Jurkat, Clone E6-1 (cell line): ENCODE measurements at places on chromosomes 1 and 21.
A peak's percentile ranks its signal among the peaks of the same experiment; 100 is the strongest.

DNA sequence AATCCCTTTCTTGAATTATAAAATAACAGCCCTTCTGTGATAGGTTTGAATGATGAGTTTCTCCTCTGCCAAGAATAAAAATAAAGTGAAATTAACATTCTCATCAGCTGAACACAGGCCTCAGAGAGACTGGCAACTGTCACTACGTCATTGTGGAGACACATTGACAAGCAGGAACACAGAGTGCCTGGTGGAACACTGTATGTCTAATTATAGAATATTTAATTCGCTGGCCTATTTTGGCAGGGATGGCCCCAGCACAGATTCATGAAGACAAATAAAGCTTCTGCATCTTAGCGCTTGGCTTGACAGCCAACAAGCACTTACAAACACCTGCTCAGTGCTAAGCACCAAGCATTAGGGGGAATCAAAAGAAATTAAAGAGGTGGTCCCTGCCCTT is 52.0 kb upstream of the SMYD2 start:
- no peak for DNase-seq

GRCh38 chr1:91557039-91557690 is 56.5 kb downstream of the CDC7 start:
- DNase-seq: no peak

- DNase-seq: no peak
Observed at GRCh38 chr1:78765489-78765888, 115.9 kb downstream of the IFI44 start.

DNA sequence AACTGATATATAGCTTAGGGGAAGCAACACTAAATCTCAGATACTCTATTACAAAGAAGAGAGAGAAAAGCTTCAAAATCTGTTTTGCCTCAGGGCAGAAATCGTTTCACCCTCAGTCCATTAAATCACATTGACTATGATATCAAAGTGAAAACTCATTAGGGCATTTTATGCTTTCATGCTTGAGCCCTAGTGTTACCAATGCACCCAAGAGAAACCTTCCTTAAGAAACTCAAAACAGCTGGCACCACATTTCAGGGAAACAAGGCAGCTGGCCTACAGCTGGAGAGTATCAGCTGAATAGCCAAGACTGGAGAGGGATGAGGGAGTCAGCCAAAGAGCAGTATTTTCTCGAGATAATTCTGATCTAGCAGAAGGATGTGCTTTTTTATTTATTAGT is 14.9 kb downstream of the COLGALT2 start:
- no peak for DNase-seq

DNA sequence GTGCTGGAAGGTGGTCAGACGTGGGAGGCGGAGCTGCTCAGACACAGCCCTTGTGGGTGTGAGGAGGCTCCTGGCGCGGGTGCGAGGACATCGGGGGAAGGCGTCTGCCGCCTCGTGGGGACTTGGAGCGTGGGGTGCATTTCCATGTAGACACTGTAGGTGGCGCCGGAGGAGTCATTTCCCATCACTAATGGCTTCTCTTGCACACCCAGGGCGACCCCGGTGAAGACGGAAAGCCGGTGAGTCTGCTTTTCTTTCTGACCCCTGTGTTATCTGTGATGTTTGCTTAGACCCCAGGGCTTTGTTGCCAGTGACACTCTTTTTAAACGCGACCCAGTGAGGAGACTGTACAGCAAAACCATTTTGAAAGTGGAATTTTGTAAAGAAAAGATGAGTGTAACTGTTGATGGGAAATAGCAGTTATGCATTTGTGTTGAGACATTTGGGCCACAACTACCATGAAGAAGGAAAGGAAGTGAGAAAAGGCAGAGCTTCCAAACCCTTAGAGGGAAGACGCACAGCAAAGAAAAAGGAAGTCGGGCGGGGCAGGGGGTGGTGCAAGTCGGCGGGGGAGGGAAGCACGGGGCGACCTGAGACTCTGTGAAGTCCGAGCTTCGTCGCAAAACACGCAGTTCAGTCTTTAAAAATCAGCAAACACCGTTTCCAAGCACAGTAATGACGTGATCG is 64.0 kb downstream of the SLC19A1 start:
- peak; percentile 75 for DNase-seq

DNA sequence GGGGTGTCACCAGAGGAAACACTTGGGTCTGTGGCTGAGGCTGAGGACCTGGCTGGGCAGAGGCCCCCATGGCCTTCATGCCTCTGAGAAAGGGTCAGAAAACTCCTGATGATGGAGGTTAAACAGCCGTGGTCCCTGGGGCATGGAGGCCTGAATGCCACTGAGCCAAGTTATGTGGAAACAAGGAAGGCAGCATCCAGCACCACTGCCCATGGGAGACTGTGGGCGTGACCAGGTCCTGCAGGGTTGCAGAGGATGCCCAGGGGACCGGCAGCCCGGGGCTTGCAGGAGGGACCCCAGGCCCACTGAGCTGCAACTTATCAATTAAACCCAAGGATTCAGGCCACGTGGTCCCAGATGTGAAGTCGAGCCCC is 18.9 kb upstream of the COL6A2 start:
- no peak for DNase-seq

- DNase-seq: no peak
Observed at GRCh38 chr21:38820471-38821239, 14.9 kb downstream of the ETS2 start.

- DNase-seq: no peak
Observed at GRCh38 chr1:220682901-220683576, 7.1 kb upstream of the C1orf115 start.

GRCh38 chr1:95287081-95287480 is 53.1 kb downstream of the RWDD3 start:
- no peak for DNase-seq

GRCh38 chr1:102655034-102655433 is 453.3 kb downstream of the COL11A1 start:
- no peak for DNase-seq

DNA sequence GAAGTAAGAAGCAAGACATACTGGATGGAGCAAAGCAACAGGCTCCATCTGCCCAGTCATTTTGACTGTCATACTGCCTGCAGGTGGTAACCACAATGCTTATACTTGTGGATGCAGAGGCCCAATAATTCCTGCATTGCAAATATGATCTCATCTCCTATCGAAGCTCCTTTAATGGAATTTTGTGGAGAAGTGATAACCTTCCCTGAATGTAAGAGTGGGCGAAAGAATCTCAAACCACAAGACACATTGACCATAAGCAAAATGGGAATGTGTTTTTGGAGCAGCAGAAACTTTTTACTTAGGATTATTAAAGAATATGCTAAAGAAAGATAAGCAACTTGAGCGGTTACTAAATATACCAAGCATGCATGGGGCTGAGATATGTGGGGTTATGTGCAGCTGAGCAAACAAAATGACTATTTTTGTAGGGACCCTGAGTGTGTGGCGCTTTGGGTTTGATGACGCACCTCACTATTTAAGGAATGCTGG is 77.4 kb upstream of the BACH1 start:
- no peak for DNase-seq

- DNase-seq: no peak
Observed at GRCh38 chr21:31387560-31388186, 43.6 kb upstream of the TIAM1 start.

DNA sequence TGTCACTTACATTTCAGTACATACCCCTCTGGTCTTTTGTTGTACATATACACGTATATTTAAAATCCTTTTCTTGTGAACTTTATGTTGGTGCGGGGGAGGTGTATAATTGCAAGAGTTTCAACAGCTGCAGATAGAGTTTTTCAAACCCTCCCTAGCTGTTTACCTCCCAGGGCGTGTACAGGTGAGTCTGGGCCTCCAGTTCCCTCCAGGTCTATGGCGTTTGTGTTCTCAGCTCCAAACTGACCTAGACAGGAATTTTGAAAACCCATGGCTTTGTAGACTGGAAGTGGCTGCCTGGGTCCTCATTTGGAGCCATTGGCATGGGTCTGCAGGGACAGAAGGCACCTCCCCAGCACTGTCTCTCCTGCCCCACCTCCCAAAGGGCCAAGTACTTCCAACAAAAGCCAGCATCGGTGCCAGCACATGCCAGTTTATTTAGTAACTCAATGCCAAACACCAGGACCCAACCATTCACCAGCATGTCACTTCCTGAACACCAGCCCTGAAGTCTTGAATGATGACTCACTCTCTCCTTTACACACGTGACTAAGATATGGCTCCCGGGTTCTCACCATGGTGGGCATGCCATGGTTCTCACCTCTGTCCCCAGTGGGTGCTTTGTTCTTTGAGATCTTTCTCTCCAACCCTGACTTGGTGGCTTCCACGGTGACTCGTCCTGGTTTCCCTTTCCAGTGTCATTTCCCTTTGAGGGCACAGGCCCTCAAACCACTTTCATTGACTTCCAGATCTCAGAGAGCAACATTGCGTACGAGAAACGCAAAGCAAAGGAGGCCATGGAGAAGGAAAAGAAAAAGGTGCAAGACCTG is 57.3 kb upstream of the EFHD2 start:
- peak; percentile 41 for DNase-seq

- no peak for DNase-seq
Observed at GRCh38 chr1:169115891-169116585, 9.5 kb downstream of the ATP1B1 start.

DNA sequence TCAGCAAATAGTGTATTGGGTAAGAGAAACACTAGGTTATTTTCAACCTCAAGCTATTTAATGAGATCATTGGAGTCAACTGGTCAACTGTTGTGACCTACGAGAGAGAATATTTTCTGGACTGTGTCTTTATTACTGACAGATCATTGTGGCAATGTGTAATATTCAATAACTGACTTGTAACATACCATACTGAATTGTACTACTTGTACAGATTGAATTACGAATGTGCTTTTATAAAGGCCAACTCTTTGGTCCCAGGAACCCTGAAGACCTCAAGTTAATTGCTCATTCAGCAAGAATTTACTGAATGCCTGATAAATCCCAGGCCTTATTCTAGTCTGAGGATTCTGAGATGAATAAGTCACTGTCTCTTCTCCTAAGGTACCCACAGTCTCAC is 56.1 kb upstream of the CAMK1G start:
- no peak for DNase-seq

GRCh38 chr1:151716771-151717631 is at the start of gene CELF3:
Gene CELF3 (minus strand): TSS chr1:151716803. CDS start chr1:151716020, 783 bp downstream.
- DNase-seq: peak; percentile 52
